ENCODE measurements at places on chromosomes 3 and 15. TPM values are rescaled to one million over a fixed set of nuclear protein-coding genes. Genes with fewer than 3 reads are reported as not detected.

FAM227B gene
- 3.2 TPM for total RNA-seq

RBMS3 gene
- total RNA-seq, result 21.4 TPM

SEMA5B gene
- total RNA-seq, result not detected

CD200 gene
- total RNA-seq, result 2.2 TPM

PDZRN3 gene
- 33.1 TPM for total RNA-seq

CSPG4 gene
- 17.1 TPM for total RNA-seq

ATR gene
- 12.2 TPM for total RNA-seq

SERPINI2 gene
- total RNA-seq, result not detected

HIGD2B gene
- not detected for total RNA-seq

NOX5 gene
- 0.39 TPM for total RNA-seq

ACVR2B gene
- 2.7 TPM for total RNA-seq

LSG1 gene
- 23.1 TPM for total RNA-seq

COMMD2 gene
- total RNA-seq, result 20.6 TPM

PLA2G4E gene
- total RNA-seq, result not detected

SCAANT1 gene
- not detected for total RNA-seq

GOLGA8G gene
- not detected for total RNA-seq

STRC gene
- total RNA-seq, result not detected

EEF1AKMT4 gene
- 8.1 TPM for total RNA-seq

ZDHHC3 gene
- 73.9 TPM for total RNA-seq

IQCF5 gene
- total RNA-seq, result not detected

SENP8 gene
- 2.3 TPM for total RNA-seq

SPATA12 gene
- not detected for total RNA-seq

IGF2BP2 gene
- 50.7 TPM for total RNA-seq

SLC28A1 gene
- total RNA-seq, result not detected

TRPM1 gene
- not detected for total RNA-seq

CHRM5 gene
- not detected for total RNA-seq

TMC3 gene
- not detected for total RNA-seq

HESX1 gene
- not detected for total RNA-seq

APOD gene
- total RNA-seq, result 7.9 TPM

CCDC191 gene
- total RNA-seq, result 0.65 TPM

KLHL40 gene
- not detected for total RNA-seq

DPPA2 gene
- not detected for total RNA-seq

C2CD4B gene
- 4.1 TPM for total RNA-seq

XYLB gene
- 2.2 TPM for total RNA-seq

NANOGP8 gene
- not detected for total RNA-seq

SLC24A5 gene
- not detected for total RNA-seq

SLC22A13 gene
- total RNA-seq, result 1.6 TPM

PRSS50 gene
- total RNA-seq, result not detected

LMAN1L gene
- not detected for total RNA-seq

CORO2B gene
- total RNA-seq, result 11.9 TPM

TGM4 gene
- total RNA-seq, result not detected

CILP gene
- under 0.01 TPM for total RNA-seq

GOLGA8M gene
- 0.26 TPM for total RNA-seq

GOLGA8J gene
- not detected for total RNA-seq

PLD1 gene
- total RNA-seq, result 12.9 TPM

GRIP2 gene
- total RNA-seq, result not detected

Data from epithelial cell of alveolus of lung (primary cell).